Endothelial cell (in vitro differentiated cells): ENCODE measurements at places on chromosomes 2 and 18.

DNA sequence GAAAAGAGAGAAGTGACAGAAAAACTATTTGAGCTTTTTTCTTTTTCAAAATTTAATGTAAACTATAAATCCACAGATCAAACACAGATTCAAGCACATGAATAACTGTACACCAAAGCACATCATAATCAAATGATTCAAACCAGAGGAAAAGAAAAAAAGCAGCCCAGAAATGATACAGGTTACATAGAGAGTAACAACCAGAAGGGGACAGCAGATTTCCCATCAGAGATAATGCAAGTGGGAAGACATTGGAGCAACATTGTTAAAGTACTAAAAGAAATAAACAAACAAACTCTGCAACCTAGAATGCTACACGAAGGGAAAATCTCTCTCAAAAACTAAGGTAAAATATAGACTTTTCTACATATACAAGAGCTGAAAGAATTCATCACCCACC is 34.5 kb downstream of the CMPK2 start:
- DNase-seq: no peak

GRCh38 chr2:240478346-240479110 is 43.1 kb downstream of the GPC1 start:
- no peak for DNase-seq

- DNase-seq: no peak
Measured at GRCh38 chr2:149064365-149064841, 25.9 kb downstream of the LYPD6B start.

- DNase-seq: peak; percentile 54
Measured at GRCh38 chr2:206443735-206444527, 599 bp downstream of the ADAM23 start.

- DNase-seq: no peak
Measured at GRCh38 chr18:37160038-37160820, 331.3 kb downstream of the KIAA1328 start.

- no peak for DNase-seq
Measured at GRCh38 chr2:84386336-84387040, 72.6 kb downstream of the SUCLG1 start.
